OCI-LY7 (cell line): ENCODE measurements at places on chromosomes 4 and X.

DNA sequence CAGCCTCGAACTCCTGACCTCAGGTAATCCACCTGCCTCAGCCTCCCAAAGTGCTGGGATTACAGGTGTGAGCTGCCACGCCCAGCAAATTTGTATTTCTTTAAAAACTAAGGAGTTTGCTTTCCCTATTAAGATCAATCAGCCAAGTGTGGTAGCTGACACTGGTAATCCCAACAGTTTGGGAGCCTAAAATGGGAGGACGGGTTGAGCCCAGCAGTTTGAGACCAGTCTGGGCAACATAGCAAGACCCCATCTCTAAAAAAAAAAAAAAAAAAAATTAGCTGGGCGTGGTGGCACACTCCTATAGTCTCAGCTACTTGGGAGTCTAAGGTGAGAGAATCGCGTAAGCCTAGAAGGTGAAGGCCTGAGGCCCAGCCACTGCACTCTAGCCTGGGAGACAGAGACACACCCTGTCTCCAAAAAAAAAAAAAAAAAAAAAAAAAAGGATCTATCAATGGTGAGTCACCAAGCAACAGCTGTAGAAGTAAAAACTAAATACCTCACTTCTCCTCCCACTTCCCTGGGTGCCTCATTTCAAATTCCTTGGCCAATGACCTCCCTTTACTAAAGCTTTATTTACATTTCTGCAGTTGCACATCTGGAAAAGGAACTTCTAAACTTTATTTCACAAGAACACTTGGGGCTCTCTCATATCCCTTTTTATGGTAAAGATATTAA lies 54.5 kb downstream of the LDB2 start:
- DNase-seq = no peak

DNA sequence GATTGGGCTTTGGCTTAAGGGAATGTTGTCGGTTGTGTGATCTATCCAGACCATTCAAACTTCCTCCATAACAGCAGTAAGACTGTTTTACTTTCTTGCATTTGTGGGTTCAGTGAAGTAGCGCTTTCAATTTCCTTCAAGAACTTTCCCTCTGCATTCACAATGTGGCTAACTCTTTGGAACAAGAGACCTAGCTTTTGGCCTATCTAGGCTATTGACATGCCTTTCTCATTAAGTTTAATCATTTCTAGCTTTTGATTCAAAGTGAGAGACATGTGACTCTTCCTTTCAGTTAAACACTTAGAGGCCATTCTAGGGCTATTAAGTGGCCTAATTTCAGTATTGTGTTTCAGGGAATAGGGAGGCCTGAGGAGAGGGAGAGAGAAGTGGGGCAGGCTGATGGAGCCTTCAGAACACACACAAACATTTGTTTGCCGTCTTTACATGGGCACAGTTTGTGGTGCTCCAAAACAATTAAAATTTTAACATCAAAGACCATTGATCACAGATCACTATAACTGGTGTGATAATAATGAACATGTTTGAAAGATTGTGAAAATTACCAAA lies 34.1 kb downstream of the ADH5 start:
- no peak for DNase-seq

GRCh38 chr4:7861440-7861881 lies 78.2 kb downstream of the AFAP1 start:
- DNase-seq = no peak

DNA sequence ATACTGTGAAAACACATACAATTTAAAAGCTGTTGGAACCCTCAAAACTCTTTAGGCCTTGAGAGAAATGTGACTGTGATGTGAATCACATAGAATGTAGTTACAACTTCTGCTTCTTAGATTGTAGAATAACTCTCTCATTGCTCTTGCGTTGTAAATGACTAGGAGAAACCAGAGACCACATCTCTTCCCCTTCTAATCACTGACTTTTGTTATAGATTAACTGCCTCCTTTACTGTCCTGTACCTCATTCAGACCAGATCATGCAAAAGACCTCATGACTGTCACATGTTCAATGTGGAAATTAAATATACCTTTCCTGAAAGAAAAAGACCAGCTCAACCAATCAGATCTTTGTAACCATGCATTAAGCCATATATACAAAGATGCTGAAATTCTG lies 43.2 kb upstream of the NEIL3 start:
- no peak for DNase-seq

GRCh38 chr4:152340818-152341217 lies 195.1 kb downstream of the FBXW7 start:
- no peak for DNase-seq

GRCh38 chr4:142752202-142752786 lies 93.8 kb downstream of the INPP4B start:
- no peak for DNase-seq

DNA sequence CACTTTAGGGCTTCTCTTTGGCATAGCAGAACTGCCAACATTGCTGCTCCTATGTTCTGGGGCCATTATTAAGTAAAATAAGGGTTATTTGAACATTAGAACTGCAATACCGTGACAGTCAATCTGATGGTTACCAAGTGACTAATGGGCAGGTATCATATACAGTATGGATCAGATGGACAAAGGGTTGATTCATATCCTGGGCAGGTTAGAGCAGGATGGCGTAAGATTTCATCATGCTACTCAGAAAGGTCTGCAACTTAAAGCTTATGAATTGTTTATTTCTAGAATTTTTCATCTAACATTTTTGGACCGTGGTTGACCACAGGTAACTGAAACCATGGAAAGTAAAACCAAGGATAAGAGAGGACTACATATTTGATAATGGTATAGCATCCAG lies 40.9 kb downstream of the BRCC3 start:
- no peak for DNase-seq

GRCh38 chrX:100812216-100813158 lies 7.7 kb upstream of the CSTF2 start:
- no peak for DNase-seq

GRCh38 chrX:30680618-30681017 lies 27.4 kb downstream of the GK start:
- no peak for DNase-seq

DNA sequence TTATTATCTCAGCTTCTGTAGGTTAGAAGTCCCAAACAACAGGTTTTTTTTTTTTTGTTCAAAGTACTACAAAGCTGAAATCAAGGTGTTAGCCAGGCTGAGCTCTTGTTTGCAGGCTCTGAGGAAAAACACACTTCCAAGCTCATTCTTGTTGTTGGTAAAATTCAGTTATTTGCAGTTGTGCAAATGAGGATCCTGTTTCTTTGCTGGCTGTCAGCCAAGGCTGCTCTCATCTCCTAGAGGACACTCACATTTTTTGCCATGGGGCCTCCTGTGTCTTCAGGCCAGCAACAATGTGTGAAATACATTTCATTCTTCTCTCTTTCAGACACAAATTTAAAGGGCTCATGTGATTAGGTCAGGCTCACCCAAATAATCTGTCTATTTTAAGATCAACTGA lies 60.3 kb upstream of the HSD17B10 start:
- DNase-seq = no peak

DNA sequence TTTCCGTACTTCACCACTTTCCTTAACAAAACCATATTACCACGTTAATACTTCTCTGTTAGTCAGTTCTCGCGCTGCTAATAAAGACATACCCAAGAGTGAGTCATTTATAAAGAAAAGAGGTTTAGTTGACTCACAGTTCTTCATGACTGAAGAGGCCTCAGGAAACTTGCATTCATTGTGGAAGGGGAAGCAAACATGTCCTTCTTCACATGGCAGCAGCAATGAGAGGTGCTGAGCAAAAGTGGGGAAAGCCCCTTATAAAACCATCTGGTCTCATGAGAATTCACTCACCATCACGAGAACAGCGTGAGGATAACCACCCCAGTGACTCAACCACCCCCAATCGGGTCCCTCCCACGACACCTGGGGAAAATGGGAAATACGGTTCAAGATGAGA lies 289.8 kb upstream of the CLNK start:
- DNase-seq = no peak

GRCh38 chrX:101009090-101009489 lies 39.6 kb downstream of the ARL13A start:
- DNase-seq = no peak

DNA sequence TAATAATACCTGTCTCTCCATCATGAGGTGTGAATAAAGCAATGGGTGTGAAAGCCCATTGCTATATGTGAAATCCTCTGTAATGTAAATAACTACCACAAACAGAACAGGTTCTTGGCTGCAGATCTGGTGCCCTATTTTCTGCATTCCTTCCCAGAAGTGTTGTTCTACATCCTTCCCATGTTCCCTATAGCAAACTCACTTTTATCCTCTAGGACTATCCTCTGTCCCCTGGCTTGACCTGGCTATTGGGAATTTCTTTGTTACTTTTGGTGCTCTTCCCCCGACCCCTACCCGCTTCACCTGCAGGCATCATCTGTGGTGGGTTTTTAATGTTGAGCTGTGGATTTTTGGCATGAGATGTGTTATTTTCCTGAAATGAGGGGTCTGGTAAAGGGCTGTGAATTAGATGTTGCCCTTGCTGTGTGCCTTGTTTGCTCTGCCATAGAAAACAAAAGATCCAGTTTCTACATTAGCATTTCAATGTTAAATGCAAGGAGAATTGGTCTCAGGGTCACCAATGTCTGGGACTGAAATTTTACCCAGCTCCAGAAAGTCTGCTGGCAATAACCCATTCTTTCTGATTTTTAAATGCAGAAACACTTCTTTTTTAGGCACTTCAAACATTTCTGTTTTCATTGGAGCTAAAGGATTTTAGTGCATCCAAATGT lies 13.6 kb upstream of the FREM3 start:
- no peak for DNase-seq

- no peak for DNase-seq
These were observed 24.0 kb upstream of the NUDT11 start for GRCh38 chrX:51520393-51520792.

GRCh38 chr4:6714954-6715353 lies 1.0 kb upstream of the BLOC1S4 start:
- no peak for DNase-seq

DNA sequence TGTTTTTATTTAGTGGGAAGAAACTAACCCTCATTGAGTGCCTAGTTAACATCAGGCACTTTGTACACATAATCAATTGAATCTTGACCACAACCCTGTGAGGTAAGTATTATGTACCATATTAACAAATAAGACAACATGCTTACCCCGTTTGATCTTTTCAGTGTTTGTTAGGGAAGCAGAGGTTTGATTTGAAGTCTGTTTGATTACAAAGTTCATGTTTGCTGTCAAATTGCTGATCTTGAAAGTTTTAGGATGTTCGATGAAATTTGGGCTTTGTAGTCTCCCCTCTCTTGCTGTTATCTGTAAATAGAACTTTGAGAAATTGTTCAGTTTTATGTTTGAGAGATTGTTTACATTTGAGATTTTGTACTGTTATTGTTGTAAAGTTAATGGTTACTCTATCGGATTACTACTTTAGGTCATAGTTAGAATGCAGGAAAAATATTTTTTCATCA lies 13.4 kb upstream of the ADH4 start:
- DNase-seq = no peak

DNA sequence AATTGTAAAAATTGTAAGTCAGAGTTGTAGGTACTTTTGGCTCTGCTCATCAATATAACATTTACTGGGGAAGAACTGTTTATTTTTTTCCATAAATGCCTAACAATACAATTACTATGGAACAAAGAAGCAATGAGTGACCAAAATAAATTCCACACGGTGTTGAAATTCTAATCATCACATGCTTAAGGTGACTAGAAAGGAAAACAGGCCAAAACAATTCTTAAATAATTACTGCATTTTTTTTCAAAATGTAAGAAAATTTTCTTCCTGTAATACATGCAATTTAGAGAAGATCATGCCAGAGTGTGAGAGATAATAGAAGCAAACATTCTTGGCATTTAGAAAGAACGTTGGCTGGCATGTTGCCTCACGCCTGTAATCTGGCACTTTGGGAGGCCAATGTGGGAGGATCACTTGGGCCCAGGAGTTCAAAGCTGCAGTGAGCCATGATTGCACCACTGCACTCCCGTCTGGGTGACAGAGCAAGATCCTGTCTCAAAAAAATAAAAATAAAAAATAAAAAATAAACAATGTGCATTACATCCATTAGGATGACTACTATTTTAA lies 22.5 kb downstream of the C4orf46 start:
- DNase-seq = no peak

DNA sequence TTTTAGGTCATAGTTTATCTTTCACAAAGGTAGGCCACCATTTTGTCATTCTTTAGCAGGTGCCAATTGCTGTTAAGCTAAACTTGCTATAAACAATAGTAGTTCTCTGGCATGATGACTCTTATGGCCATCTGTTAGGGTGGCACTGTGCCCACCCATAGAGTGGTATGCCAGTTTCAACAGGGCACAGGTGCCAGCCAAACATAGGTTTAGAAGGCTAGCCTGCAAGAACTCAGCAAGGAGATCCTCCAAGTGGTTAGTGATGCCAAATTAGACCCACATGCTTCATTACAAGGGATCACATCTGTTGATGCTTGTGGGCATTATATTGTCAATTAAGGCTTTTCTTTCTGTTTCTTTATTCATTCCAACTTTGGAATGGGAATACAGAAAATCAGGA lies 204.5 kb downstream of the FMR1NB start:
- DNase-seq = no peak

GRCh38 chrX:71215338-71215912 lies 7.6 kb upstream of the GJB1 start:
- no peak for DNase-seq

DNA sequence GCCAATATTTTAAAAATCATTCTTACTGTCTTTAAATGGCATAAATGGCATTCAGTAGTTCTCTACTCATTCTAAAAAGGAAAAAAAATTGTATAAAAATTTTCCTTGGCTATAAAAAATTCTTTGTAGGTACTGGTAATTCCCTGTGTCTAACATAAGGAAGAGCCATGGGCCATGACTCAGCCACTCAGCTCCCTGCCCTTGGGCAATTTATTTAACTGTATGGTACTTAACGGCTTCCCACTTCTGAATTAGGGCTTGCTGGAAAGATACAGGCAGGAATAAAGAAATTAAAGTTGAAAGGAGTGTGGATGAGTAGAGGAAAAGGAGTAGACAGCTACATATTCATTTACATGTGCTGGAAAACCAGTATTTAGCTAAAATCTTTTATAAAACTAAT lies 30.6 kb downstream of the ABHD18 start:
- no peak for DNase-seq

DNA sequence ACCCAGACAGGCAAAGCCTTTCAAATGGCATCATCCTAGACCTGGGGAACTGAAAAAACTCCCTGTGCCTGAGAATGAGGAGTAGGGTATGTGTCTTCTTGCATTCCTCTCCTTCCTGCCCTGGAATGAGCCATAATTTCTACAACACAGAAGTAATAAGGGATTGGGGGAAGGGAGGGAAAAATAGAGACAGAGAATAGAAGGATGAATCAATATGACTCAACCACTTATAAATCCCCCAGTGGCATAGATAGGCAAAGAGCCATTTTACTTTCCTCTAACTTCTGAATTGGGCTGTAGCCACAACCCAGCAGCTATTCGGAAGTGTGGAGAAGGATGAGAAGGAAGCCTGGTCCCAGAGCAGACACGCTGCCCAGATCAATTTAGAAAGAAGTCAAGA lies 99.9 kb downstream of the NHS start:
- no peak for DNase-seq
